ENCODE measurements at places on chromosomes 2 and 18. TPM values are rescaled to one million over a fixed set of nuclear protein-coding genes. Genes with fewer than 3 reads are reported as not detected.

Gene STAT4
- polyA plus RNA-seq, result 4.6 TPM

DNA sequence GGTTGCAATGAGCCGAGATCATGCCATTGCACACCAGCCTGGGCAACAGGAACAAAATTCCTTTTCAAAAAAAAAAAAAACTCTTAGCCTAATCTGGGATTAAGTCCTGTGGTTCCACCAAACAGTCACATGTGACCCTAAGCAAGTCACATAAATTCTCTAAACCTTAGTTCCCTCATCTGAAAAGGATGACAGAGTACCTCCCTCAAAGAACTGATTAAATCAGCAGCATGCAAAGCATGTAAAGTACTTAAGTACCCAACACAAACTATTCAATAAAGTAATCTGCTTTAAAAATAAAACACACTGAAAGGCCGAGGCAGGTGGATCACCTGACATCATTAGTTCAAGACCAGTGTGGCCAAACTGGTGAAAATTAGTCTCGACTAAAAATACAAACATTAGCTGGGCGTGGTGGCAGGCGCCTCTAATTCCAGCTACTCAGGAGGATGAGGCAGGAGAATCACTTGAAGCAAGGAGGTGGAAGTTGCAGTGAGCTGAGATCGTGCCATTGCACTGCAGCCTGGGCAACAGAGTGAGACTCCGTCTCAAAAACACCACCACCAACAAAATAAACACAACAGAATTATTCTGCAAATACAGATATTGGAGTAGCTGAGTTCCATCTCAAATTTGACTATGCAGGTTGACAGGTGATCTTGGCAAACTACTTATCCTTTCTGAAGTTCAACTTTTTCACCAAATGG, 7.0 kb downstream of the USP34 start:
- no peak for DNase-seq

Gene ANXA4
- polyA plus RNA-seq, result 15.0 TPM

DNA sequence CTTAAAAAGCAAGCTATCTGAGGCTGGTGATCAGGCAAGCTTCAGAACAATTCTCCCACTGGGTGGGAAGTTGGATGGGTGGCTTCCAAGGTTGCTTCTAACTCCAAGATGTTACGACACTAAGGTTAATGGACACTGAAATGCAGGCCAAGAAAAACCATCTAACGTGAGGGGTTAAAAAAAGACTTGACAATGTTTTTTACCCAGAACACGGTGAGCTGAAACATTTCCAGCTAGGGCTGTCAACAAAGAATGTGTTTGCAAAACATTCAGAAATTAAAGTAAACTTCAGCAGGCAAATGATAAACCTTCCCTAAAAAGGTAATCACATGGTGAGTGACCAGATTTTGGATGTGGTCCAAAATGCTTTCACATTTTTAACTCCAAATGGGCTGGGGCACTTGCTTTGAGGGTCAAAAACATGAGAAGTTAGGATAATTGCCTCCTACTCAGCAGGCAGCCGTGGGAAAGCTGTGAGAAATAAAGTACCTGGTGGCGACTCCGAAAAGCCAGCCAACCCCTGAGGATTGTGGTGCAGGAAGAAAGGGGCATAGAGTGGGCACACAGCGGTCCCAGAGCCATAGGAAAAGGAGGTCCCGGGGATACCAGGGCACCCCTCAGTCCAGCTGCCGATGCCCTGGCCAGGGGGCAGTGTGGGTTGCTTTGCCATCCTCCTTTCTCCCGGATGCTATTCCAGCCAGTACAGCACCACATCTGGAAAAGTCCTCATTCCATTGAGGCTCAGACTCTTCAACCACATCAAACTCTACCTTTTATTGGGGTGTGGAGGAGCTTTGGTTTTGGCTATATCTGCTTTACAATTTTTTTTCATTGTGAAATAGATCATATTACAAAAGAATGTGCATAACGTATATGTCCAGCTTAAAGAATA, 90.0 kb upstream of the ATL2 start:
- DNase-seq, result no peak

DNA sequence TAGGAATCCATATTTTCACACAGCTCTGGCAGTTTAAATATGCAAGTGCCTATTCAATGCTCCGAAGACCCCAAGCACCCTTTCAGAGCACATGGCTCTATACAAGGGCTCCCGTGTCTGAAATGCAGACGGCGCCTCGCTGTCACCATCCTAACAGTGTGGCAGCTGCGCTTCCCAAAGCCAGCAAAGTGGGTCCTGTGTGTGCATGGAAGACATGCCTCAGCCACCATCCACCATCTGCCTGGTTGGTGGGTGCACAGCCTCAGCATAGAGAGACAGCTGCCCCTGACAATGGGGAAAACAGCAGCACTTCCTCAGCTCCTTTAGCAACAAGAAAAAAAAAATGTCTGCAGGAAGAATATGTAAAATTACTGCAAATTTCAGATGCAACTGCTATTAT, 218.1 kb downstream of the SP3 start:
- DNase-seq, result no peak

Gene USP34
- polyA plus RNA-seq, result 59.8 TPM

Gene MYOM1
- 6.2 TPM for polyA plus RNA-seq

Gene TUBA3E
- 0.11 TPM for polyA plus RNA-seq

GRCh38 chr2:63432373-63432772, 155.9 kb downstream of the WDPCP start:
- DNase-seq, result no peak

Gene NT5DC4
- 0.47 TPM for polyA plus RNA-seq

Gene FBLN7
- polyA plus RNA-seq, result 2.1 TPM

DNA sequence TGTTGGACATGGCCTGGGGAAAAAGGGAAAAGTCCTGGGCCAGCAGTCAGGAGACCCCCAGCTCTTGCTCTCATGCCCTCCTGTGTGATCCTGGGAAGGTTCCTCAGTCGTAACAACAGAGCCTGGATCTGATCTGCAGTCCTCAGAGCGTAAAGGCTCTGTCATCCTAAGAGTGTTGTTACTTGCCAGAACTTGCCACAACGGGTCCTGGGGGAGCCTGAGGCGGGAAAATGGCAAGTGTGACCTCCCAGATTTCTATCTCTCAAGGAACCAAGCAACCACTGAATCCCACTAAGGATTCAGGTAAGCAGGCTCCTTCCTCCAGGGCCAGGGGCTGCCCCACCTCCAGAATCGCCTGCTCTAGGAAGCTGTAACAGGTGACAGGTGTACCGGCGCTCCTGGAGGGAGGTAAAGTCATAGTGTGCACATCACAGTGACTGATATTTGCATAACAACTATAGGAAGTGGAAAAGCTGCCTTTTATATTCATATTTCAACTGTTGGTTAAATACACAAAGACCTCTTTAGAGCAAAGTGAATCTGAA, 18.4 kb downstream of the HS1BP3 start:
- DNase-seq, result no peak

GRCh38 chr2:64867253-64867996, 121.8 kb upstream of the SLC1A4 start:
- DNase-seq, result no peak

GRCh38 chr2:195486987-195487644, 169.9 kb upstream of the SLC39A10 start:
- no peak for DNase-seq

Gene TCF7L1
- polyA plus RNA-seq, result 2.4 TPM

GRCh38 chr18:46067438-46068007, 4.5 kb downstream of the PSTPIP2 start:
- no peak for DNase-seq

GRCh38 chr2:206836722-206837121, 71.3 kb downstream of the FASTKD2 start:
- DNase-seq, result no peak

DNA sequence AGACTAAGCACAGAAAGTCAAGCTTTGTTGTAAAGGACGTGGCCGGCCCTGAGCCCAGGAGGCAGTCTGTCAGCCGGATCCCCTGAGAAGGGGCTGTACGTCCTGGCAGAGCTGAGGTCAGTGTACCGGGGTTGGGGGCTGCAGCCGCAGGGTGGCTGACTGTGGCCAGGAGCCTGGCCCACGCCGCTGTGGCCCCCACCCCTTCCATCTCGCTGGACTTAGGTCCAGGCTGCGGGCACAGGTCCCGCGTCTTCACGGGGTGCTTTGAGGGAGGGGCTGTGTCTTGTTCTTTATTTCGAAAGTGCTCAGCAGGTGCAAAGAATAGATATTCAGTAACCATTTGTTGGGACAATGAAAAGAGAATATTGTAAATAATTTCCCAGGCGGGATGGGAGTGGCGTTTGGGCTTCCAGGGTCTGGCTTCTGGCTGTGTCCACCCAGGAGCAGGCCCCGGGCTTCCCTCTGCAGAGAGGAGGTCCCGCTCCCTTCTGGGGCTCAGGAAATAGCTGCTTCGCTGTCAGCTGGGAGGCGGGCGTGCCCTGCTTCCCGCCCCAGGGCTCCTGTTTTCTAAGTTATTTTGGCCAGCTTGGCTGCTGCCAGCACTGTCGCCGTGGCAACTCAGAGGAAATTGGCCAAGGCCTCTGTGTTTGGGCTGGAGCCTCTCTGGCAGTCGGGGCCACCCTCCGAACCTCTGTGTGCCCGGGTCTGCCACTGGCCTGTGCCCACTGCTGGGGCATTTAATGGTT, 7.4 kb downstream of the NFATC1 start:
- peak; percentile 91 for DNase-seq

Gene RAPGEF4
- 0.52 TPM for polyA plus RNA-seq

DNA sequence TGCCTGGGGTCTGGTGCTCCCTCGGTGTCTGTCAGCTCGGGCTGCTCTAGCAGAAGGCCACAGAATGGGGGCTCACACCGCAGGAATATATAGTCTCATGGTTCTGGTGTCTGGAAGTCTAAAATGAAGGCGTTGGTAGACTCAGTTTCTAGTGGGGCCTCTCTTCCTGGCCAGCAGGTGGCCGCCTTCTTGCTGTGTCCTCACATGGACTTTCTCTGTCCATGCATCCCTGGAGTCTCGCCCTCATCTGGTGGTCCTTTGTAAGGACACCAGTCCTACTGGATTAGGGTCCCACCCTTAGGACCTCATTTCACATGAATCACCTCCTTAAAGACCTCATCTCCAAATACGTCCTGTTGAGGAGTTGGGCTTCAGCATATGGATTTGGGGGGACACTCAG, 65.7 kb downstream of the RRM2 start:
- DNase-seq, result no peak

Gene ALPP
- not detected for polyA plus RNA-seq

DNA sequence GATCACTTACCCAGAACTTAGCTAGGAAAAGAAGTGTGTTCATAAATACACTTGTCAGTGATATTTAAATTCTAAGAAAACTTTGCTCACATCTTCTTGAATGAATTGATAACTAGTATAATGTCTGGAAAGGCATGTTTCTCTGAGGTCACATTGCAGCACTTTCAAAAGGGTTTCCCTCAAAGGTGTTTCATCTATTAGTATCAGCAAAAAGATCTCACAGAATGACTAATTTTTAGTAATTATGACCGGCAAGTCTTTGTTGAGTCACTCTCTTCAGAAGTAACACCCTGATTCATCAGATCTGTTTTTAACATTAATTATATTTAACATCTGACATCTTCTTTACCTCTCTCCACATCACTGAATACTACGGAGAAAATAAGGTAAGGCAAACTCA, 222.3 kb downstream of the IKZF2 start:
- no peak for DNase-seq

GRCh38 chr2:64396551-64396950, 57.4 kb upstream of the LGALSL start:
- no peak for DNase-seq

DNA sequence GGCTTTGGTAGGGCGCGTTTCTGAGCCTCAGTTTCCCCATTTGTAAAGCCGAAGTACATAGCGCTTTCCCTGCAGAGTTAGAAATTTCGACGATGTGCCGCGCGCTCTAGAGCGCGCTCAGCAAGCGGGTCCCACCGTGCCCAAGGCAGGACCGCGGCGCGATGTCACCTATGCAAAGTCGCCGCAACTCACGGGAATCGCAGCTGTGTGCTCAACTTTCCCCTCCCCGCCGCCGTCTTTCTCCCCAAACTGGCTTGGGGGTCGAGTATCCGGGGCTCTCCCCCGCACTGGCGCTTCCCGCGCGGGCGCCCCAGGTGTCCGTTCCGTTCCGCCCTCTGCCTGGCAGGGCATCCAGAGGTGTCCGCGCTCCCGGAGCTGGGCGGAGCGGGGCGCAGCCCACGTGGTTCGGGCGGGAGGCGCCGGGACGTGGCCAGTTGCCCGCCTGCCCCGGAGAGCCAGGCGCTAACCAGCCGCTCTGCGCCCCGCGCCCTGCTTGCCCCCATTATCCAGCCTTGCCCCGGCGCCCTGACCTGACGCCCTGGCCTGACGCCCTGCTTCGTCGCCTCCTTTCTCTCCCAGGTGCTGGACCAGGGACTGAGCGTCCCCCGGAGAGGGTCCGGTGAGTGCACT, at the start of gene MLPH:
Gene MLPH, plus strand, starts transcription at position 433 of the 630 bp plus-strand sequence. CDS start 6,176 bp downstream, outside the sequence.
- DNase-seq, result peak; percentile 68

Gene ALPG
- not detected for polyA plus RNA-seq

- DNase-seq, result peak; percentile 70
Observed at GRCh38 chr2:240390091-240391073, 45.1 kb upstream of the GPC1 start.

GRCh38 chr2:152525277-152525838, 190.4 kb downstream of the FMNL2 start:
- no peak for DNase-seq

Gene ZNF892
- 0.77 TPM for polyA plus RNA-seq

Gene SLC35F5
- polyA plus RNA-seq, result 12.8 TPM

Gene PRKAG3
- not detected for polyA plus RNA-seq

DNA sequence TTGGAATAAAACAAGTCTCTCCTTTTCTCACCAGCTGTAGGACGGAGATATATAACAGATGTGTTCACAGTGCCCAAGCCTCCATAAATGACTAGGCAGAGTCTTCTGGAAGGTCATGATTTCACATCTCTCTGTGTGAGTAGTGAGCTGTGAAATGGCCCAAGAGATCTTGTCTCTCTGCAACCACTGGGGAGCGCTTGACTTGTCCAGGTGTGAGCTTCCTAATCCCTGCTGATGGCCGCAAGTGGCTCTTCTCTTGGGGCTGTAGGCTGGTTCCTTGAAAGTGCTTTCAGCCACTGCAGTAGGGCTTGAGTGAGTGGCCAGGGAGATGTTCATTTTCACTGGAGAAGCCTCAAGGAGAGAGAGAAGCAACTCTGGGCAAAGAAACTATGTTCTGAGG, 38.1 kb upstream of the OTOS start:
- DNase-seq, result peak; percentile 9

Gene CRYBA2
- not detected for polyA plus RNA-seq

DNA sequence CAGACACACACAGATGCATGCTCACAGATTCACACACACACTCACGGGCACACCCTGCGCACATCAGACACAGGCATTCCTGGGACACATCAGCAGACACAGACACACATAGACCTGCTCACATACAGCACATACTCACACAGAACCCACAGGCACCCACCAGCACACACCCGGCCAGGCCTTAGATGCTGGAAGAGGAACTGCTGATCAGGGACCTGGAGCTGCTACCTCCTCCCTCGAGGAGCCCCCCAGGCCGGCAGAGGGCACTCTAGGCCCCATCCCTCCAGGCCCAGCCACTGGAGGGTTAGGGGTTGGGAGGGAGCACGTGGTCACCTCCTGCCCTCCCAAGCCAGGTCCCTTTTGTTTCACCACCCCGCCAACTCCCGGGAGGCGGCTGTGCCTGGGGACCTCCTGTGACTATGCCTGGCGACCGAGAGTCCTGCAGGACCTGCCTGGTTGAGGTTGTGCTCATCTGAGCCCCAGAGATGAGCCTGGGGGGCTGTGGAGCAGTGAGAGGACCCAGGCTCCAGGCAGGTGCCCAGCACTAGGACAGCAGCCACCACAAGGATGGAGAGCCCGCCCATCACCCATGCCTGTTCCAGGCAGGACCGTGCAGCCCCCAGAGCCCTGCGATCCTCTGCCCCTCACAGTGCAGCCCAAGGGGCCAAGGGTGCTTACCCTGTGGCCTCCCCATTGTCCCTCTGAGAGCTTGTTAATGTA, 21.0 kb upstream of the PTMA start:
- DNase-seq, result peak; percentile 93

- no peak for DNase-seq
Observed at GRCh38 chr18:60070631-60071030, 170.8 kb downstream of the PMAIP1 start.

- DNase-seq, result no peak
Observed at GRCh38 chr2:168215813-168216212, 31.6 kb downstream of the STK39 start.

Gene MAB21L4
- polyA plus RNA-seq, result 0.13 TPM
